Progenitor cell of endocrine pancreas (in vitro differentiated cells): ENCODE measurements at places on chromosomes 6 and 20. TPM values are rescaled to one million over a fixed set of nuclear protein-coding genes. Genes with fewer than 3 reads are reported as not detected.

Gene C20orf144
- total RNA-seq = 0.27 TPM in 1 of 2 replicates, not detected in the other

Gene CHRNA4
- 0.43 and 0.44 TPM in 2 replicates for total RNA-seq

Gene RBM39
- total RNA-seq = 491 and 515 TPM in 2 replicates

- DNase-seq = no peak
These were observed 6.8 kb downstream of the DUSP15 start for GRCh38 chr20:31863296-31864085.

DNA sequence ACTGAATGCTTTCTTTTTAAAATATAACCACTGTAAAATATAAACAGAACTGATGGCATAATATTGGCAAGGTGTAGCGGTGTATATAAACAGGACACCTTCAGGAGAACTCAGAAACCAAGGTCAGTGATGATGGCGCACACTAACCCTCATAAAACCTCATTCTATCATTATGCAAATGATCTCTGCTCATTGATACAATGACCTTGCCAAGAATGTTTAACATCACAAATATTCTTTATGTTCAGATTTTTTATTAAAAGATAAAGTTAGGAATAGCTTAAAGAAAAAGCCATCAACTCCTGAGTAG is 48.6 kb upstream of the DST start:
- DNase-seq = no peak

DNA sequence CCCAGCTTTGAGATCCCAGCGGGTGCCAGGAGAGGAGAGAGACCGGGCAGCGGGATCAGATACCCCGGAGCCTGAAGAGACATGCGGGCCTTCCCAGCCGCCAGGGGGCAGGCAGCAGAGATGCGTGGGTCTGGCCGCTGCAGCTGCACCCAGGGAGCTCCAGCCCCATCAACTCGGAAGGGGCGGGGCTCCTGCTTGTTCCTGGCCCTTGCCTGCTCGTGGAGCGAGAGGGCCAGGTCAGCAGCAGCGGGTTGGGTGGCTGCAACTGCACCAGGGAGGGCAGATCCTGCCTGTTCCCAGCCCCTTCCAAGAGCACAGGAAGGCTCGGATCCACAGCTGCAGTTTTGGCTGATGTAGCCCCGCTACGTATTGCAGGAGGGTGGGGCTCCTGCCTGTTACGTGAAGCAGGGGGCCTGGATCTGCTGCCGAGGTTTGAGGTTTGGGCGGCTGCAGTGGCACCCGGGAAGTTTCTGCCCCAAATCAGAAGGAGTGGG is 532.8 kb downstream of the RFPL4B start:
- DNase-seq = peak; percentile 81

- no peak for DNase-seq
These were observed 246.7 kb downstream of the FOXC1 start for GRCh38 chr6:1856381-1856780.

GRCh38 chr6:145274083-145274482 is 461.2 kb downstream of the EPM2A start:
- DNase-seq = no peak

DNA sequence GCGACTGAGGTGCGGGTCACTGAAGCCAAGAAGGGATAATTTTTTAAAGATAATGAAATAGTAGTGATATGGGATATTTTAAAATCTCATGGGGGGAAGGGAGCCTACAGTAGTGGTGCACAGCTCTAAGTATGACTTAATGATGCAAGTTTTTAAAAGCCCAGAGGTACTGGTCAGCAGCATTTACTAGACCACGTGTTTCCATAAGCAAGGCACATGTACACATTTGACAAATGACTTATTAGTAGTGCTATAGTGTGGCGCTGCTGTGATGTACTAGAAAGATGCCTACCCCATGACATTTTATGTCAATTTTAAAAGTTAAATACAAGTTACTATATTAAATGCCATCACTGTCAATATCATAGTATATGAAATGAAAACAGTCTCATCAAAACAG is 7.5 kb upstream of the LINC00237 start:
- no peak for DNase-seq

DNA sequence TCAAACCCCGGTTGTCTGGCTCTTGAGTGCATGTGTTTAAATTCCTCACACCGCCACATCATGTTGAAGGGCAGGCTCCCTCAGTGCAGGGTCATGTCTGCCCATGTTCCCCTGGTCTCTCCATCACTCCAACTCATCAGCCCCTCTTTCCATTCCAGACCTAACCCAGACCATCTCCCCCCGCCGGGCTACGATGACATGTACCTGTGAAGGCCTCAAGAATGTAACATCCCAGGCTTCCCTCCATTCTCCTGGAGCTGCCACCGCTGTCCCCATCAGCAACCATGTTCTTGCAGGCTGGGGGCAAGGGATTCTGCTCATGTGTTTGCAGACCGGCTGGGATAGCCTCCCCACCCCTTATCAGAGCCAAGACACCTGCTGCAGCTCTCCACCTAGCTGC is 19.9 kb downstream of the TMEM74B start:
- no peak for DNase-seq

GRCh38 chr6:117512056-117512828 is 29.8 kb downstream of the DCBLD1 start:
- no peak for DNase-seq

GRCh38 chr6:125273965-125274364 is 27.8 kb downstream of the HDDC2 start:
- no peak for DNase-seq

DNA sequence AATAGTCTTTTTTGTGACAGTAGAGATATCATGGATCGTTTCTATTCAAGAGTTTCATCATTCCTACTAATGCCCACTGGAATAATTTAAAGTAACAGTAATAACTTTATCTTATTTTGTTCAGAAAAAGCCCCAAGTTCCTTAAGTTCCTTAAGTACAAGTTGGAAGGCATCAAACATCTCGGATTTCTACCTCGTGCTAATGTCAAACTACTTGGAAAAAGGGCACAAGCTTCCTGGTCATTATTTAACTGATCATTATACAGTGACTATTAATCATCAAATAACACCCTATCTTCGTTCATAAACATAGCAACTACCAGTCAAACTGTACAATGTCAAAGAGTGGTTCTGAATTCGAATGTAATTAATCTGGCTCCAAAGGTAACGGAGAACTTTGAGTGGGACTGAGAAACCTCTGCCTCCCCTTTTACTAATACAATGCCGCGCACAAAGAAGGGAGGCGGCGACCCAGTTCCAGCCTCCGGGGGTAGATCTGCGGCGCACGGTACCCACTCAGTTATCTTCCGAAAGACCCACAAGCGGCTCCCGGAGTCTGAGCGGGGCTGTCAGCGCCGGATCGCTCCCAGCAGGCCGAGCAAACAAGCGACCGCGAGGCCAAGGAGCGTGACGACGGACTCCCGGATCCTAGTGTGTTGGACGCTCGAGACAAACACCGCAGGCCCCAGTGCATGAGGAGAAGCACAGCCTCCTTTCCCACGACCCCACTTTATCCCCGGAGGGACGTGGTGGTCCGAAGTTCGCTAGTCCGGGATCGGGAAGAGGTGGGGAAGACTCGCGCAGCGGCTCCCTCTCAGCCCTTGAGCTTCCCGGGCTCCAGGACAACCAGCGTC is 716 bp downstream of the SHPRH start:
- DNase-seq = peak; percentile 24

DNA sequence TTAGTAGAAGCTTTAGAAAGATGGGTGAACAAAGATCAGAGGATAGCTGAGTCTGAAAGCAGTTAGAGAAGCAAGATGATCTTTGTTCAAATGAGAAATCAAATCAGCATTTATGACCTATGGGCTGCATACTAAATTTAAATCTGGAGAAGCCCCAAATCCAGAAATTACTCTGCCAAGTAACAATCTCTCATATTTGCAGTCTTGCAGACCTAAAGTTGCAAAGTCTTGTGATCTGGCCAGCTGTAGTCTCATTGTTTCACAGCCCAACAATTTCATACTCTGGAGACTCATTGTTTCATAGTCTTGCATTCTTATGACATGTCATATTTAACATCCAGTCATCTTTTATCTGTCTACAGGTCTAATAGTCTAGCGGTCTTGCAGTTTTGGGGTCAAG is 364.9 kb upstream of the RSPO3 start:
- no peak for DNase-seq

DNA sequence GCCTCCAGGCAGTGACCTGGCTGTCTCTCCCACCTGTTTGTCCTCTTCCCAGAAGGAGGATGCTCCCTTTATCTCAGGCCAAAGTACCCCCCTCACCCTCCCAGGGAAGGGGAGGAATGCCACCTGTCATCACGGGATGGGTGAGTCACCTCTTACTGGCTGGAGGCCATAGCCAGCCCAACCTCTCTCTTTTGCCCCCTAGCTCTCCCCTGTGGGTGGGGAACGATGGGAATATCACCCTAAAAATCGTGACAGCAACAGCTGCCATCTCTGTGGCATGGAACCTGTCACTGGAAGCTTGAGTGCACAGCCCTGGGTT is 137.5 kb upstream of the PTPN1 start:
- DNase-seq = no peak
